Esophagus squamous epithelium (tissue), 5 donors: ENCODE measurements at places on chromosomes 6 and 20.

DNA sequence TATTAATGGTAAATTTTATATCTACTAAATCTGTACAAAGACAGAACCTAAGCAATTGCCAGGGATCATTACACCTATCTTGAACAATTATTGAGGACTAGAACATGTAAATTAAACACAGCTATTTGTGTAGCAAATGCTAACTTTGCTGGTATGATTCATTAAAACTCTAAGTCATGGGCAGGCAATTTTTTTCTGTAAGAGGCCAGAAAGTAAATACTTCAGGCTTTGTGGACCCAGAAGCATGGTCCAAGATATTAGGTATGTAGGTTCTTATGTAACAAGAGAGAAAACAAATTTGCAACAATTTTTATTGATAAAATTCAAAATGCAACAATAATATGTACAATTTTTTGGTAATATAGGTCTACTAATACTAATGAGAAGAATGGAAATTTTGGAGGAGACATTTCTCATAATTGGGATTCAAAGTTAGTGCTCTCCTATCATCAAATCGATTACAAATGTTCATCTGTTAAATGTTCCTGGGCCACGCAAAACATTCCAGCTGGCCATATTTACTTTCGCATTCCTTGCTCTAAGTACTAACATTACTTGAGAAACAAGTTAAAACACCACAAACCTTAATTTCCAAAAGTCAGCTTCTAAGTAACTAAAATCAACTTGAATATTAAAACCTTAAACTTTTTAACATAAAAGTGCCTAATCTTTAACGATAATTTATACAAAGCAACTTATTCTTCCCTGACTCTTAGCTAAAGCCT lies 4.3 kb downstream of the TMEM30A start:
- no peak for DNase-seq

DNA sequence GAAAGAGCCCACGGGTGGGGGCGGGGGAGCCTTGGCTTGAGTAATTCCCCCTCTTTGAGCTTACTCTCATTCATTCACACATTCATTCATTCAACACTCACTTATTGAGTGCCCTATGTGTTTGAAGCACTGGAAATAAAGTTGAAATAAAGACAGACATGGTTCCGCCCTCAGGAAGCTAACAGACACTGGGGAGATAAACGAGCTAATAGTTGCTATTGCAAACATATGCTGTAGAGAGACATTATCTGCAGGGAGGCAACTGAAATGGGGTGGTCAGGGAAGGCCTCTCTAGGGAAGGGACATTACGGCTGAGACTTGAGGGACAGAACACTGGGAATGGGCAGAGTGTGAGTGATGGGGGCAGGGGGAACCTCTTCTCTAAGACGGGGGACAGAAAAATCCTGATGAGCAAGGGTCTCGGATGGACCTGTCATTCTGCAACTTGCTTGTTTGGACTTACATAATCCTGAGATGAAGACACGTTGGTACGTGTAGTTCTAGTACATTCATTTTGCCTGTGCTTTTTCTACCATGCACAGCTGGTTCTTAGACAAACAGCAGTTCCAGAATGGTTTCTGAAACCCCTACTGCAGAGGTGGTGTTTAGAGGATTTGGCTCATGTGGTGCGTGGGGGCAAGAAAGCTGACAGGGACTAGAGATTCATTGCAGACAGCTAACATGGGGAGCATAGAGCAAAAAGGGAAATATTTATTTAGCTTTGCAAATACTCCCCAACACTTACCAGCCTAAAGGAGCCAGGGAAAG lies 71.1 kb upstream of the BLCAP start:
- DNase-seq: no peak

DNA sequence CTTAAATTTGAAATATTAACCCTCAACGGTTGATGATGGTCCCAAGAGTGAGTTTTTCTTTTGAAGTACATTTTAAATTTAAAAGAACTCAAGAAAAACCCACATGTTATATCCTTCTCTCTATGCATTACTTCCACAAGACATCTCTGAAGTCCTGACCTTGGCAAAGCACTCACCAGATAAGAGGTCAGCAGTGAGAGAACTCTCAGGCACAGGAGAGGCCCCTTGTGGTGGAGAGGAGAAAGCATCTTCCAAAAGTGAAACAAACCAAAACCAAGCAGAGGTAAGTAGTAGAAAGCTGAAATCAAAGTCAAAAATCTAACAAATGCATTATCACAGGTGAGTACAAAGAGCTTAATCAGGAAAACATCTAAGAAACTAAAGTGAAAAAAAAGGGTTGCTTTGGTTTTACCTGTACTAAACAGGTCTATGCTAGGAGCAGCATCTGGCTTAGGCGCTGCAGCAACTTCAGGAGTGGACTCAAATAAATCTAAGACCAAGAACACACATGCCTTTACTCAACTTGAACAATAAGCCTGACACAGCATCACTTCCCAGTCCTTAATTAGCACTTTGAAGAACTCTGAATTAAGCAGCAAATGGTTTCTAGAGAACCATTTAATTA lies 80.5 kb downstream of the PRSS35 start:
- DNase-seq: no peak

GRCh38 chr6:4055420-4056041 lies 23.4 kb downstream of the FAM217A start:
- DNase-seq: no peak

- no peak for DNase-seq
Measured at GRCh38 chr6:3406362-3406821, 50.5 kb downstream of the SLC22A23 start.

- DNase-seq: no peak
Measured at GRCh38 chr6:56911847-56912246, 43.1 kb upstream of the BEND6 start.

DNA sequence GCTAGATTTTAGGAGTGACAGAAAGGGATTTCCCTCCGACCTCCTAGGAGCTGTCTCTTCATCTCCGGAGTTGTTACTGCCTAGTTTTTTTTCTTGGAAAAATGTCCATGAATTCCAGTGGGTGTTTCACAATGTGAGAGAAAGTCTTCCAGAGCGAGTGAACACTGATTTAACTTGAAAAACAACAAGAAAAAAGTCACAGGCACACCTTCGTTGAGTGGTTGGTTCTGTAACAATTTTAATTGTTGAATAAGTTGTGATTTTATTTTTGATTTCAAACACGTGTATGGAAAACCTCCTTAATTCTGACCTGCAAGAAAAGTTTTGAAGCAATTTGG lies 2.9 kb downstream of the TFAP2C start:
- no peak for DNase-seq

DNA sequence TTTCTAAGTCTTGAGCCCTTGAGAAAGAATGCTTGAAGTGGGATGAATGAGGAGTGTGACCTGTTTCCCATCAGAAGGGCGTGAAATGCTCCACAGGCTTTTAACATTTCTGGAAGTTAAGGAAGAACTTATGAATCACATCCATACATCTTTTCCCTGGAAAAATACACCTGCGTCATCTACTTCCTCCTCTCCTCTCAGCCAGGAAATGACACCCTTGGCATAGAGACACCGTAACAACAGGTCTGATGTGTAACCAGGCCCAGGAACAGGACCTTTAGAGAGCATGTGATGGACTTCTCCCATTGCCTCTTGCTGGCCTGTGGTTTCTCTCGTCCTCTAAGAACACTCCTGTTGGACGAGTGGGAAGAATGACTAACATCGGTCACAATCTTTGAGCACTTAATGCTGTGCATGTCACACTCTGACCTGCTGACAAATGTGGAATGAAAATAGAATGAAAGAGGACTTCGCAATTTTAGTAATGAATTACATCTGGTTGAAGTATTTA lies 28.5 kb upstream of the CITED2 start:
- DNase-seq: no peak

GRCh38 chr20:57628047-57628961 lies 8.1 kb upstream of the ZBP1 start:
- peak; percentile 29 for DNase-seq

DNA sequence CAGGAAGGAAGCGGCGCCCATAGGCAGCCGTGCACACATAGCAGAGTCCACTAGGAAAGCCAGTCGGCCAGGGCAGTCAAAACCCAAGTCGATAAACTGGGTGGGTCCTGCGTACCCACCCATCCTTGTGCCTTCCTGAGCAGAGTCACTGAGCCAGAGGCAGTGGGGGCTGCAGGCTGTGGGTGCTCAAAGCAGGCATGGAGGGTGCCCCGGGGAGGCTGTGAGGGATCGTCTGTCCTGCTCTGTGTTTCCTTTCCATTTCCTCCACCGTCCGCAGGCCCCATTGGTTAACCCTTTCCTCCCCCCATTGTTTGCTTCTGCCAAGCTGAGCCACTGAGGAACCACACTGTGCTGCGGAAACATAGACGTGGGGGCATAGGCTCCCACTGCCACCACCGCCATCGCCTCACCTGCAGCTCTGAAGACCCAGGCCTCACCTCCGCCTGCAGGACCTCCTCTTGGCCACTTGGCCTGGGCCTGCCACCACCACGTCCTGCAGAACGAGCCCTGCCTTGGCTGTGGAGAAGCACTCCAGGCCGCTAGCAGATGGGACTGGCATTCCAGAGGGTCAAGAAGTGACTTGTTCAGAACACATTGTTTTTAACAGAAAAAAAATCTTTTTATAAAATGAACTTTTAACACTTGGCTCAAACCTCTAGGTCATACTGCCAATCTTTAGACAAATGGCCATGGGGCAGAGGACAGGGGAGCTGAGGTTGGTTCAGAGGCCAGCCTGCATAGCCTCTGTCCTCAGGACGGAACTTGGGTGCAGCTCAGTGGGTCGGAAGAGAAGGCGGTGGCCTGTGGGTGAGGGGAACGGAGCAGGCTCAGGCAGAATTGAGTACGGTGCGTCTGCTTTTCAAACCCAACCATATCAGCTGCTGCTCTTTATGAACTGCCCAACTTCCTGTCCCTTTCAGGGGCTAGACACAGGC lies 52.6 kb downstream of the TCP11 start:
- DNase-seq: no peak

DNA sequence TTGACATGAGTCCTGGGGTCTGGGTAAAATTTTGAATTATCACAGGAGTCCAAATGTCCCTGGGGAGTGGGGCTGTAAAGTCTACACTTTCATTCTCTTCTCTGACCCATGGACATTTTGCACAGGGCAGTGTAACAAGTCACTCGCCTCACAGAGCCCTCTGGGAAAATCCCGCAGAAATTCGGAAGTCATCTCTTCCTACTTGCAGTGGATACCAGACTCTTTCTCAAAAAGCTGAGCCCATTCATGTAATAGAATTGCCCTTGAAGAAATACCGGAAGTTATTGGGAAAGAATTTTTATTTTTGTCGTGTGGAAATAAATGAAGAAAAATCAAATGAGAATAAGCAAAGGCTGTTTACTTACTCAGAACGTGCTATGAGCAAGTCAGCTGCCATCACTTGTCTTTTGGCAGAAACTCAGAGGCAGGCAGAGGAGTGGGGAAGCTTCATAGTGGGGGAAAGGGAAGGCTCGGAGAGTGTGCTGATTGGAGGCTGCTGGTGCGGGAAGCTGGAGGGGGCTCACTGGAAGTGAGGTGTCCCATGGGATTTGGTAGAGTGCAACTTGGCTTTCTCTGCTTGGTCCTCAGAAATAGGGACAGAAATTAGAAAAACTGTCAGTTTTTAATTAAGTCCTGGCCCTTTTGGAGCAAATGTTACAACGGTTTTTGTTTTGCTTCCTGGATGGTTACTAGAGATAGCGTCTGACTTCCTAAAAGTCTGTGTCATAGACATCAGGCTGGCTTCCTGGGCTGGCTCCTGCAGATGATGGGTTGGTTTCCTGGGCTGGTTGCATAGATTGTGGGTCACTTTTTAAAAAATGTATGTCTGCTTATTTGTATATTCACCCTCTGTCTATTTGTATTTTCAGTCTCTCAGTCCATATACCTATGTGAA lies 79.8 kb upstream of the EEF1E1 start:
- DNase-seq: no peak

GRCh38 chr6:51303338-51303737 lies 484.7 kb downstream of the TFAP2B start:
- no peak for DNase-seq

DNA sequence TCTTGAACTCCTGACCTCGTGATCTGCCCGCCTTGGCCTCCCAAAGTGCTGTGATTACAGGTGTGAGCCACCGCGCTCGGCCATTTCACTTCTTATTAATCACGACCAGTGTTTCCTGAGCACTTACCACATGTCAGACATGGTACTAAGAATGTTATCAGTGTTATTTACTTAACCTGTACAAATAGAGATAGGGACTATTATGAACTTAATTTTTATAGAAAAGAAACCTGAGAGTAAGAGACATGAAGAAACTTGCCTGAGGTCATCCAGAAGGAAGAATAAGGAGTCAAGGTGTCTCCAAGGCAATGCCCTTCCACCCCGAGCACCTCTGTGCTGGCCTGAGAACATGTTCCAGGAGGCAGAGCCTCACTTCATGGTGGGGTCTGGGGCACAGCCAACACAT lies 29.3 kb upstream of the EZR start:
- no peak for DNase-seq

- no peak for DNase-seq
Measured at GRCh38 chr6:3297909-3298308, 39.2 kb downstream of the PSMG4 start.

DNA sequence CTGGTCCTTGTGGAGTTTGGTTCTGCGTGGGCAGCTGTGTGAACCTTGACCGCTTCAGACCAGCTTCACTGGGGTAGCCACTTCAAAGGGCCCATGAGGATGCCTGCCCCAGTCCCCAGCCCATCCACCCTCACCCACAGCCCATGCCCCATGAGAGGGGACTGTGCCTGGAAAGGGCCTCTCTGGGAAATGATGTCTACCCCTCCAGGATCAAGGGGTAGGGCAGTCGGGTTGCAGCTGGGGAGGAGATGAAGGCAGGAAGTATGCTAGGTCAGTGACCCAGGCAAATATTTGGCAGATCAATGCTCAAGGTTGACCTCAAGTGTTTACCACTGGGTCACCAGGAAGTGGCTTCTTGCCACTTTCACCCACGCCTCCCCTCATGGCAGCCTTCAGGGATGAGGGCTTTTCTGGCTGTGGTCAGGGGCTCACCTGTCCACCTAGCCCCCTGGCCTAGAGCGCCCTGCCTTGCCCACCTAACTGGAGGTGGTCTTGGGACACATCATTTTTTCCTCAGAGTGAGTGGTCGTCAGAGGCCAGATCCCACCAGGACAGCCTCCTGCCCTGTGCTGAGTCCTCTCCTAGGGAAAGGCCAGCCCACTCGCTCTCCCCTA lies 109.5 kb downstream of the SNX5 start:
- no peak for DNase-seq

- DNase-seq: no peak
Measured at GRCh38 chr20:2314759-2315439, 19.1 kb downstream of the TGM3 start.
